ENCODE measurements at places on chromosomes 3 and 15.

GRCh38 chr3:110938629-110939028 lies 133.0 kb upstream of the NECTIN3 start:
- H3K4me1 ChIP-seq, result no peaks in the 10 kb centered on the region
- H3K36me3 ChIP-seq, result no peaks in the 10 kb centered on the region
- no peak overlapping the region for H3K27ac ChIP-seq

- H3K4me1 ChIP-seq, result no peaks in the 10 kb centered on the region
- no peak overlapping the region for H3K27ac ChIP-seq
- peaks cover 1% of the 10 kb centered on the region for H3K27me3 ChIP-seq
- no peak overlapping the region for H3K4me3 ChIP-seq
Measured at GRCh38 chr3:187955587-187955952, 198.4 kb upstream of the LPP start.

- no peaks in the 10 kb centered on the region for H3K36me3 ChIP-seq
- no peak overlapping the region for H3K4me3 ChIP-seq
- no peaks in the 10 kb centered on the region for H3K4me1 ChIP-seq
- peaks cover 15% of the 10 kb centered on the region for H3K27me3 ChIP-seq
- no peak overlapping the region for H3K27ac ChIP-seq
- DNase-seq, result no peak
Measured at GRCh38 chr3:66196633-66197032, 24.2 kb upstream of the SLC25A26 start.

- H3K4me3 ChIP-seq, result no peak overlapping the region
- H3K4me1 ChIP-seq, result peaks cover 24% of the 10 kb centered on the region
- no peaks in the 10 kb centered on the region for H3K27me3 ChIP-seq
- no peak overlapping the region for H3K27ac ChIP-seq
Measured at GRCh38 chr15:29222129-29222853, 47.3 kb downstream of the NSMCE3 start.

DNA sequence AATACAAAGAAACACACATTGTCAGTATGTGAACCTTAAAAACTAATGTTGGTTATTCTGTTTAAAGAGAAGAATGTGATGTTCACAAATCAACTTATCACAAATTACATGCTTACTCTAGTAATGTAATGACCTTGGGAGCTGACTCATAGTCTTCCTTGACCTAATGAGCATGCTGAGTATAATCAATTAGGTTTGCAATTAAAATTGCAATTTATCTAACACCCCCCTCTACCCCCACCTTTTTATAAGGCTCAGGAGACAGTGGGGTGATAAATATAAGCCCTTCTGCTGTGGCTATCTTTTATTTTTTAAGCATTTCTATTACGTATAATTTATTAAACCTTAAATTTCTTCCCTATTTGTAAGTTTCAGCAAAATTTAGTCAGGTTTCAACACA lies 947.8 kb upstream of the CFAP20DC start:
- peaks cover 10% of the 10 kb centered on the region for H3K4me1 ChIP-seq
- H3K36me3 ChIP-seq, result no peaks in the 10 kb centered on the region
- no peak overlapping the region for H3K4me3 ChIP-seq
- H3K27me3 ChIP-seq, result peaks cover 14% of the 10 kb centered on the region
- no peak for DNase-seq

Measured in mesothelial cell of epicardium (in vitro differentiated cells).